ENCODE measurements at places on chromosomes 1 and 21.

GRCh38 chr1:248820041-248820585 lies 5.6 kb downstream of the SH3BP5L start:
- DNase-seq: no peak

GRCh38 chr1:966704-967300 lies 520 bp downstream of the PLEKHN1 start:
- no peak for DNase-seq

- DNase-seq: no peak
Observed at GRCh38 chr1:13818926-13819325, 118.9 kb downstream of the PRDM2 start.

- no peak for DNase-seq
Observed at GRCh38 chr1:206898089-206898914, 1.1 kb downstream of the IL24 start.

DNA sequence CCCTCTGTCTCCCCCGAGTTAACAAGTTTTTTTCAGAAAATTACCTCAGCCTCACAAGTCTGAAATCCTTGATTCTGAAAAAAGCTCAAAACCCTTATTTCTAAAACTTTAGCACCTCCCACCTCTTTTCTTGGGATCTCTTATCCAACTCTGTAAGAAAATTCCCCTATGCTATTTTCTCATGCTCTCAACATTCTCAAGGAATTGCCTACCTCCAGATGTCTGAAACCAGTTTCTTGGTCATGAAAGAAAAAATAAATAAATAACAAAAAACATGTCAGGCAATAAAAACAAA lies 18.1 kb upstream of the SFPQ start:
- no peak for DNase-seq

All from posterior cingulate gyrus (tissue), 11 donors.